ENCODE measurements at places on chromosomes 7 and 10. TPM values are rescaled to one million over a fixed set of nuclear protein-coding genes. Genes with fewer than 3 reads are reported as not detected.

ANK3 gene
- total RNA-seq = 1.3 TPM

PRSS37 gene
- total RNA-seq = not detected

ADAM12 gene
- 2.9 TPM for total RNA-seq

C10orf53 gene
- total RNA-seq = not detected

AKR1C2 gene
- total RNA-seq = 3.9 TPM

DNMBP gene
- 12.4 TPM for total RNA-seq
